NCI-H1417 treated with DMSO at 0.1 percent for 48 hours (cell line): ENCODE measurements at places on chromosomes 3 and 15.

DNA sequence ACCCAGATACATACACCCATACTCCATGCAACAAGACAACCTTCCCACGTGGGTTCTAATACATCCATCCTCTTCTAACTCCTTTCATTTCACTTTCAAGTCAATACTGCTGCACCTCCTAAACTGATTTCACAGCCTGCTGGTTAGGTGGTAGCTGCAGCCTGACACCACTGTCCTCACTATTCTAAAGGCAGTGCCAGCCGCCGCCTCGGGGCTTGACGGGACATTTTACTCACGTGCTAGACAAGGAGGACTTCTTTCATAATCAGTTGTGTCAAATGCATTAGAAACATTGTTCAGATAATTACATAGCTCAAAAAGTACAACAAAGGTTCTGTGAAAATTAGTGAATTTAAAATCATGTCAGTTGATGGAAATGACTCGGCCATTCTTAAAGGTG is 6.3 kb downstream of the UROC1 start:
- DNase-seq: no peak

- DNase-seq: no peak
Observed at GRCh38 chr3:29899021-29899420, 618.1 kb downstream of the RBMS3 start.

GRCh38 chr3:47344971-47345370 is 35.9 kb upstream of the PTPN23 start:
- no peak for DNase-seq

DNA sequence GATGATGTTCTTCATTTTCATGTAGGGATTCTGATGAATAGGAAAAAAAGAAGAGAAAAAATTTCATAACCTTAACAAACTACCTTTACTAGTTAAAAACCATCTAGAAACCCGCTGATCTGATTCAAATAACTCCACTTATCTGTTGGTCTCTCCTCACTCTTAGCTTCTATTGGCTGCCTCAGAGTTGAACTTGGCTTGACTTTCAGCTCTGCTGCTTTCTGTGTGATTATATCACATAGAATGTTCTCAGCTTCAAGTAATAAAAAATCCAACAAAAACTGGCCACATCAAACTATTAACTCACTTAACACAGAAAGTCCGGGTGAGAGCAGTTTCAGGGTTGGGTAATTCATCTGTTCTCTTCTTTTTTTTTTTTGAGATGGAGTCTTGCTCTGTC is 126.8 kb upstream of the RASGRP1 start:
- DNase-seq: no peak

DNA sequence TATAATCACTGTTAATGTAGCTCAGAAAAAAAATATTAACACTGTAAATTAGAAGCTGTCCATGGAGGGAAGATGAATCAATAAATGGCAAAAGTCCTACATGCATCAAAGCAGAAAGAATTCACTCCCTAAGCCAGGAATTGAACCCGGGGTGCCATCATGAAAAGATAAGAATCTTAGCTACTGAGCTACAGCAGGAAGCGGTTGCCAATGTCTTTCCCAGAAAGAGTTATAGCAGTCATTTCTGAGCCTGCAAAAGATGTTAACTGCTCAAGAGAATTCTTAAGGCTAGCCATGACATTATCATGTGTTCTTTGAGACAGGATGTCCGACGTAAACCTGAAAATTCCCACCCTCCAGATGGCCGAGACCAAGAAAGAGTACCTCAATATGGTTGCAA is 47.4 kb upstream of the MKRN3 start:
- DNase-seq: no peak

DNA sequence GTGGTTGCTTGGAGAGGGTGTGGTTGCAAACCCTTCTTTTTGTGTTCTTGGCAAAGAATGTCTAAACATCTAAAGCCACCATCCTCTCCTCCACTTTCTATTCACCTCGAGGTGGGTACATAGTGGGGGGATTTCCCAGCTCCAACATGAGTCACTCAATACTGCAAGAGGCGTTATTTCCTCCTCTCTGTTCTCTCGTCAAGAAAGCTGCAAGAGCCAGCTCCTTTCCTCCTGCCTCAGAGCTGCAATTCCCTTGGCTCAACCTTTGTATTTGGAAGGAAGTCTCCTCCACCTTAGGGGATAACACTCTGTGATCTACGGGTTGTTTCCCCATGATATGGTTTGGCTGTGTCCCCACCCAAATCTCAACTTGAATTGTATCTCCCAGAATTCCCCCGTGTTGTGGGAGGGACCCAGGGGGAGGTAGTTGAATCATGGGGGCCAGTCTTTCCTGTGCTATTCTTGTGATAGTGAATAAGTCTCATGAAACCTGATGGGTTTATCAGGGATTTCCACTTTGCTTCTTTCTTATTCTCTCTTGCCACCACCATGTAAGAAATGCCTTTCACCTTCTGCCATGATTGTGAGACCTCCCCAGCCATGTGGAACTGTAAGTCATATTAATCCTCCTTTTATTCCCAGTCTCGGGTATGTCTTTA is 138.4 kb downstream of the PLCL2 start:
- no peak for DNase-seq

DNA sequence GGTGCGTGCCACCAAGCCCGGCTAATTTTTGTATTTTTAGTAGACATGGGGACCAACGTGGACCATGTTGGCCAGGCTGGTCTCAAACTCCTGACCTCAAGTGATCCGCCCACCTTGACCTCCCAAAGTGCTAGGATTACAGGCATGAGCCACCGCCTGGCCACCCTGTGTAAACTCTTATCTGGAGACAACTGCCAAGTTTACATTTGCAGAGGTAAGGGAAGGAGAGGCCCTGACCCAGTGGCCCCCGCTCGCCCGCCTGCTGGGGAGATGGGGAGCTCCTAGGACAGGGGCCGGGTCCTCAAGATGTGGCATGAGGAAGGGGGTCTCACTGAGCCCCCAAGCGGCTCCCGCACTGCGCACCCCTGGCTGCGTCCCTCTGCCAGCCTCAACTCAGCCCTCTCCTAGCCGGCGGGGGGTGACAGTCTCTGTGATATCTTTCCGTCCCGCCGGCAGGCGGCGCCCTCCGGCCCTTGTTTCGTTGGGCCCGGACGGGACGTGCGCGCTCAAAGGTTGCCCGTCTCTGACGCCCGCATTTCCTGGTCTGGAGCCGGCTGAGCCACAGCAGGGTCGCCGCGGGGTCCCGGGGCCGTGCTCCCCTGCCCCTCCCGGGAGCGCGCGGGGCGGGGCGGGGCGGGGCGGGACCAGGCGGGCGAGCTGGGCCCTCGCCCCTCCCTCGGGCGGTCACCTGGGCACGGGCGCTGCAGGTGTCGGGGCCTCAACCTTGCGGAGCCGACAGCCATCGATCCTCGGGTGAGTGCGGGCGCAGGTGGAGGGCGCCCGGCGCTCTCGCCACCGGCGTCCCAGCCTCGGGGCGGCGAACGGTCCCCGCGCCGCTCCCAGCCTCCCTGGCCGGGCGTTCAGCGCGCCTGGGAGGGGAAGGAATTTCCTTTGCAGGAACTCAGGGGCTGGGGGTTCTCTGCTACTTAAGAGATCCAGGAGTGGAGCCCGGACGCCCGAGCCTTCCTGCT is at the start of gene GPR160:
Gene GPR160 (plus strand): TSS at position 533 of the 971 bp plus-strand sequence. CDS start 45,978 bp downstream, outside the sequence.
- peak; percentile 17 for DNase-seq

- no peak for DNase-seq
Observed at GRCh38 chr3:140128631-140129030, 193.6 kb downstream of the CLSTN2 start.

- no peak for DNase-seq
Observed at GRCh38 chr3:76990606-76991005, 49.3 kb upstream of the ROBO2 start.

GRCh38 chr15:100310513-100311153 is 31.1 kb downstream of the ADAMTS17 start:
- no peak for DNase-seq

DNA sequence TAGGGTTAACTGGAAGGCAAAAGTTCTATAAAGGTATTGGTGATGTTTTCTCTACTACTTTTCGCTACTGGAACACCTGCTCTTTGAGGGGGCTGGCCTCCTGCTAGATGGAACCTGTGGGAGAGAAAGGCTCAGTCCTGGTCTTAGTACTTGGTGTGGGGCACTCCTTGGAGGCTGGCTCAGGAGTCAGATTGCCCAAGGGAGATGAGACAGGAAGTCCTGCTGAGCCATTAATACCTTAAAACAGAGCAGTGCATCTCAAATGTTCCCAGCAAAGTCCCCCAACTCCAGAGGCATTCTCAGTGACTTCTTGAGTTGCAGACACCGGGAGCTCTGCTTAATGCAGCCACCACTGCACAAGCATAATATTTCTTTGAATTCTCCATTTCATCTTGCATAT is 3.1 kb upstream of the ADAMTSL3 start:
- no peak for DNase-seq

DNA sequence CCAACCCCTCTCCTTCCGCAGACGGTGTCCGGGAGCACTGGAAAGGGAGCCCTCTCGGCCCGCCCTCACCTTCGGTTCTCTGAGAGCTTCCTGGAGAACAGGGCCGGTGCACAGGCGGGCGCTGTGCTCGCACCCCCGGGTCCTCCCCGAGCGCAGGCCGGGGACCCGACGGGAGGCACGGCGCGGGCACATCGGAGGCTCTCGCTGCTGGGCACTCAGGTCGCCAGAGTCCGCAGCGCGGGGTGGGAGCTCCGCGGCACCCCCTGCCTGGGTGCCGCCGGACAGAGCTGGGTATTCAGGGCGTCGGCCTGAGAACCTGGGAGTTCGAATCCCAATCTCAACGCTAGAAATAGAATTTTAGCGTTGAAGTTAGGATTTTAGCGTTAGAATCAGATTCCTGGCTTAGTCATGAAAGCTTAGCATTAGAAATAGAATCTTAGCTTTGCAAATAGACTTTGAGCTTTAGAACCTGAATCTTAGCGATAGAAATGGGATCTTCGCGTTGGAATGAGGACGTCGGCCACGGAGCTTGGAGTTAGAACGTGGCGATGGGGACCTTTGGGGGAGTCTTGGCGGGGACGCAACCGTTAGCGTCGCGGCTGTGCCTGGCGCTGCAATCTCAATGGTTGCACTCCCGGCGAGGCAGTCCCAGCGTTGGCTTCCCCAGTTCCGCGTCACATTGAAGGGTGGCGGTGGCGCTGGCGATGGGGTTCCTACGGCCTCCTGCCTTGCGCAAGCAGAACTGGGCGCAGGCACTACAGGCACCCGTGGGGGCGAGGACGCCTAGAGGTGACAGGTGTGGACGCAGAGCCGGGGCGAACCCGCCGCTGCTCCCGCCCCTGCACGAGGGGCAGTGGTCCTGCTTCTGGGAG is 549 bp downstream of the TRH start:
- DNase-seq: no peak

DNA sequence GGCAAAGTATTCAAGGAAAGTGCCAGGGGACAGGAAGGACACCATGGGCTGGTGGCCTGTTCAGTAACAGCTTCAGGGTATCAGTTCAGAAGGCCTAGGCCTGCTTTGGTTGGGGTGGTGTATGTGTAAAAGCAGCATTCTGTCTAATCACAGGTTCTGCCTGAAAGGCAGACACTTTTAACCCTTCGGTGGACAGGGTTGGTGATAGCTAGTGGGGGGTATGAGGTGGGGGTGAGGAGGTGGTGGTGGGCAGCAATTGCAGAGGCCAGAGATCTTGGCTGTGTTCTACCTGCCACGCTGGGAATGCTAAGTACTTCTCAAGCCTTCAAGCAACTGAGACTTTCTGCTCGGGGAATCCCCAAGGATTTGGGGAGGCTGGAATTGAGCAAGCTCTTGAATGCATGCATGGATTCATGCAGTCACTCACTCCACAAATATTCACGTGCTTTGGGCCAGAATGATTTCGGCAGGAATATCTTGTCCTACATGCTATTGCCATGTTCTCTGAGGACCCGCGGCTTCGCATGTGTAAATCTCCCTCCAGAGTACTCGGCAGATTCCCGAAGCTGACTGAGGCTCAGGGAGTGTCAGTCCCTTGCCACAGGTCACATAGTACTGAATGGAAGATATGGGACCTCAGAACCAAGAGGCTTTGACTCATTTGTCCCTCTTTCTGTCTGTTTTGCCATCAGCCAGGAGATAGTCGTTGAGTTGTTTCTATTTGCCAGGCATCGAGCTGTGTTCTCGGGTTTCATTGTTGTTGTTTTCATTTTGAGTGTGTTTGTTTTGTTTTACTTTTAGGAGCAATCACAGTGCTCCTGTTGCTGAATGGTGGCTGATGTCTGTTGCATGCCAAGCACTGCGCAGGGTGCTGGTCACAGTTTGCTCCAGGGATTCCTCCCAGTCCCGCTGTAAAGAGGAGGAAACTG is 65.5 kb downstream of the SMAD3 start:
- no peak for DNase-seq

DNA sequence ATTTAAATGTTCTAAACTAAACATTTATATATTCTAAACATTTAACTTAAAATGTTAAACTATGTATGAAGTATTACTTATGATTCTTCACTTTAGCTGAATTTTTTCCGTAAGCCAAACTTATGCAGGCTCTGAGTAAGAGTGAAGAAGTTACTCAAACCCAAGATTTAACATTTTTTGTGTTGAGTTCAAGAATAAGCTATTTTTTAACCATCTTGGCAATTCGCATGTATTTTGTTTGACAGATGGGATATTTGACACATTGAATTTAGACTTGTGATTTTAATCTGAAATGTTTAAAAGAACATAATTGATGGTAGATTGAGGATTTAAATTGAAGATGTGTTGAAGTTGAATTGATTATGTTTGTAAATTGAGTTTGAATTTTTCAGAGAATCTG is 14.6 kb upstream of the PPP2R3A start:
- no peak for DNase-seq

DNA sequence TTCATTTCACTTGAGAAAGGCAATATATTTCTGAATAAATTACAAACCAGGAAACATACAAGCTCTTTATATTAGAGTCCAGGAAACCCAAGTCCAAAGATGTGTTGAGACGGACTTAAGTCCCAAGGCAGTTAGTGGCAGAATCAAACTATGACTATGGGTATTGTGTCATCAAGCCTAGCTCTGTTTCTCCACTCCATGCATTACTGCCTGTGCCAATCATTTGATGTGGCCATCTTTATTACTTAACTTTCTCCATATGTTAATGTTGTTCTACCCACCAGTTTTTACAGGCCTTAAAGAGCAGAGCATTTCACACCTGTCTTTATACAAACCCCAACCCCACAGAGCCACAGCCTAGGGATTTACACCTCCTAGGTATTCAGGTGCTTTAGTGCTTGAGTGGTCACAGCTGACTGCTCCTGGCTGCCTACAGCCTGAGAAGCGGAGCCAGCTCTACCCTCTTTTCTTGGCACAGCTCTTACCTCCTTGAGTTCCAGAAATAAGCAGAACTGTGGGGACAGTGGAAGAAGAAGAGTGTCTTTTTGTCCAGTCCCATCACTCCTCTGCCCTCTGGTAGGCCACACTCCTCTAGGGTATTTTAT is 92.1 kb downstream of the DTWD1 start:
- no peak for DNase-seq

DNA sequence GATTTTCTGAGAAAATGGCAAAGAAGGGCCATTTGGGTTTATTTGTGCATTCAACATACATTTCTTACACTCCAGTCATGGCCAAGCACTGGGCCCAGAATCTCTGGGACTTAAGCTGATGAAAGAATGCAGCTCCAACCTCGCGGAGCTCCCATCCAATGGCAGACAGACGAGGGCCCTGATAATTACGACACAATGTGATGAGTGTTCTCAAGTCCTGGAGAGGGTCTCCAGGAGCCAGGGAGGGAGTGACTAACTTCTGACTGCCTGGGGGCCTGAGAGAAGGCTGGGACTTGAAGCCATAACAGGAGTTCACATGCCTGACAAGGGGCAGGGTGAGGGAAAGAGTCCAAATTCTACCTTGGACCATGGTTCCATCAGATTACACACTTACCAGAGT is 42.6 kb upstream of the BNC1 start:
- DNase-seq: no peak
